ENCODE measurements at places on chromosomes 1 and 21.

DNA sequence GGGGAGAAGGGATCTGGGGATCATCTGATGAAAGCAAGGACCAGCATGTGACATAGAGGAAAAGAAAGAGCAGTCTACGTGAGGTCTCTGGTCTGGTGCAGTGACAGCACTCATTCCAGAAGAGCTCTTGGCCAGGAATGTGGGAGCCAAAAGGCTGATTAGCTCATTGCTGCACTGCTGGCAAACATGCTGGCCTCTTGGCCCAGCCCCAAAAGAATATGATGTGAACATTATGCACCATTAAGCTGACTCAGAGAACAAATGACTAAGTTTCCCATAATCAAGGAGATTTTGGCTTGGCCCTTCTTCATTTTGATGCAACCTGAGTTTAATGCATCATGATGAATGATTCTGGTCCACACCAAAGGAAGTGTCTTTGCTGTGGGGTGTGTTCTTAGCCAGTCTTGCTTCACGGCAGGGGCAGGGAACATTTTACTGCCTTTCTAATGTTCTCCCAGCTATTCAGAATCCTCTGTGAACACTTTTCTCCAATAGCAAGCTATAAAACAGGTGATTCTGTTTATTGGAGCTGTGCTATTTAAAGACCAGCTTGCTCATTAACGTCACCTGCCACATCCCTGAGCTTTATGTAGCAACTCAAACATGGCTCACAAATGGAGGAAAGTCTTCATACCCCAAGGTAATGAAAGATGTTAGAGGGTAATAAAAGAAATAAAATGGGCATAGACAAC is 55.1 kb downstream of the PCBP3 start:
- DNase-seq, result no peak

GRCh38 chr1:158113759-158114127 is 67.0 kb upstream of the CD1D start:
- DNase-seq, result no peak

GRCh38 chr1:80607064-80607463 is 1193.7 kb upstream of the ADGRL2 start:
- no peak for DNase-seq

DNA sequence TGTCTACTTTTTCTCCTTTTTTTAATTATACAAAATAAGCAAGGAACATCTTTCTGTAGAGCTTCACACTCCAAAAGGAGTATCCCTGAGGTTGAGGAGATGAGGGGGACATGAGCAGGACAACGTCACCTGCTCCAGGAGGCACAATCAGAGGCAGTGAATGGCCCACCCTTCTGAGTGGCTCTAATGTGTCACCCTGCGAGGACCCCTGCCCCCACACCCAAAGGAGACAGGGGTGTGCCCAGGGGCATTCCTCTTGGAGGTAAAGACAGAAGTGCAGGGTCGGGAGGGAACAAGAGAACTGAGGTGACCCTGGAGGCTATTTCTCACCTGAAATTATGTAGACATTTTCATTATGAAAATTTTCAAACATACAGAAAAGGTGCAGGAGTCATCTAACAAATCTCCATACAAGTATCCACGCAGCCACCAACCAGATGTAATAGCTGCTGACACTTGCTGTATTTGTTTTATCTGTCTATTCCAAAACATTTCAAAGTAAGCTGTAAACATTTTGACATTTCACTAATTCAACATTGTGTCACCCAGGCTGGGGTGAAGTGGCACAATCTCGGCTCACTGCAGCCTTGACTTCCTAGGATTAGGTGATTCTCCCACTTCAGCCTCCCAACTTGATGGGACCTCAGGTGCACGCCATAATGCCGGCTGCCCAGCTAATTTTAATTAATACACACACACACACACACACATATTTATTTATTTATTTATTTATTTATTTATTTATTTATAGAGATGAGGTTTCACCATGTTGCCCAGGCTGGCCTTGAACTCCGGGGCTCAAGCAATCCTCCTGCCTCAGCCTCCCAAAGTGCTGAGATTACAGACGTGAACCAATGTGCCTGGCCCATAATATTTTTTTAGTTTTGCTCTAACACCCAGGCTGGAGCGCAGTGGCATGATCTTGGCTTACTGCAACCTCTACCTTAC is 70.7 kb downstream of the RUNX3 start:
- no peak for DNase-seq

DNA sequence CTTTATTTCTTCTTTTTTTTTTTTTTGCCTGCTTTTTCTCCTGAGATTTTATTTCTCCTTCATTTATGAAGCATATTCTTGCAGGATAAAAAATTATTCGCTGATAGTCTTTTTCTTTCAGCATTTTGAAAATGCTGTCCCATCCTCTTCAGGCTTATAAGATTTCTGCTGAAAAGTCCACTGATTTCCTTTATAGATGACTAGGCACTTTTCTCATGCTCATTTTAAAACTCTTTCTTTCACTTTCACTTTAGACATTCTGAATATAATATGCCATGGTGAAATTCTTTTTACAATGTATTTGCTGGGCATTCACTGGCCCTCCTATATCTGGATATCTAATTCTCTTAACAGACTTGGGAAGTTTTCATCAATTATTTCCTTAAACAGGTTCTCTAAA is 25.5 kb upstream of the GTF2B start:
- no peak for DNase-seq

DNA sequence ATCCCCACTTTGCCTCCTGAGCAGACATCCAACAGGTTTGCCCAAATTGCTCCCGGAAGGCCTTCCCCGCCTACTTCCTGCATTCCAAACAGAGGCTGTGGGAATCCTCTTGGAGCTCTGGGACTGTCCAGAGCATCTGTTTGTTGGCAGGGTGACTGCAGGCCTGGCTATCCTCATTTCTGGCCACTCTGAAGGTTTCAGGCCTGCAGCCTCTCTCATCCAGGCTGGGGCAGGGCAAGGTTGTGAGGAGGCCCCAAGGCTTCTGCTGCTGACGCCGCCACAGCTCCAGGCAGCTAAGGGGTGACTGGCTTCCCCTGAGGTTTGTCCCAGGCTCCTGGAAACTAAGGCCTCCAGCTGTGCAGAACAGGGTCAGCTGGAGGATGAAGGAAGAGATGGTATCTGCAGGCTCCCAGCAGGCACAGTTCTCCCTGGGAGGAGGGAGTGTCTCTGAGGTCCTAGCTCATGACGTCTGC is 11.3 kb downstream of the CDK18 start:
- DNase-seq, result no peak

DNA sequence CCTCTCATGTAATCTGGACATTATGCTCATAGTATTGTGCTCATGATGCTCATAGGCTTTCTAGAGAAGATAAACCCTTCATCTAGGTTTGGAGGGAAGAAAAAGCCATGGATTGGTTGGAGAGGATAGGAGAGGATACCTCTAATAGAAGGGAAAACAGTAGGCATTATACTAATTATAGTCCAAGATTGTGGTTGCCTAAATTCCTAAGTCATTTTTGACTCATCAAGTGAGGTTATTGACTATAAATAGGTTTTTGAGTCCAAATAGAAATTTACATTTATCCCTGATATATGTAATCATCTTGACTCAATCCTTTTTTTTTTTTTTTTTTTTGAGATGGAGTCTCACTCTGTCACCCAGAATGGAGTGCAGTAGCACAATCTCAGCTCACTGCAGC is 5.0 kb downstream of the SYT11 start:
- DNase-seq, result no peak

DNA sequence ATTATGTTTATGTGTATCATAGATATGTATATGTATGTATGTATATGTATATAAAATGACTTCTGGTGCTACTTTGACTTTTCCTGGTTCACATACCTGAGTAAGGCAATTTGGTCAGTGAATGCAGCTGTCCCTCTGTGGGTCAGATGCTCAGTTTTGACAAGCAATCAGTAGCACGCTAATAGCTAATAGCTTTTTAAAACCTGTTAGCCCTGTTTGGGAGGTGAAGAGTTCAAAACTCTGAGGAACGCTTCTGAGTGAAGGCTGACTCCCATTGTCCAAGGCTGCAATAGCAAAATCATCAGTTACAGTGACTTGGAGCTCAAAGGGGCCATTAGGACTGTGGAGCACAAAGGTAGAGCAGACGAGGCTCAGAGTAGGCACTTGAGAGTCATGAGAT is 67.2 kb downstream of the MARK1 start:
- DNase-seq, result no peak

DNA sequence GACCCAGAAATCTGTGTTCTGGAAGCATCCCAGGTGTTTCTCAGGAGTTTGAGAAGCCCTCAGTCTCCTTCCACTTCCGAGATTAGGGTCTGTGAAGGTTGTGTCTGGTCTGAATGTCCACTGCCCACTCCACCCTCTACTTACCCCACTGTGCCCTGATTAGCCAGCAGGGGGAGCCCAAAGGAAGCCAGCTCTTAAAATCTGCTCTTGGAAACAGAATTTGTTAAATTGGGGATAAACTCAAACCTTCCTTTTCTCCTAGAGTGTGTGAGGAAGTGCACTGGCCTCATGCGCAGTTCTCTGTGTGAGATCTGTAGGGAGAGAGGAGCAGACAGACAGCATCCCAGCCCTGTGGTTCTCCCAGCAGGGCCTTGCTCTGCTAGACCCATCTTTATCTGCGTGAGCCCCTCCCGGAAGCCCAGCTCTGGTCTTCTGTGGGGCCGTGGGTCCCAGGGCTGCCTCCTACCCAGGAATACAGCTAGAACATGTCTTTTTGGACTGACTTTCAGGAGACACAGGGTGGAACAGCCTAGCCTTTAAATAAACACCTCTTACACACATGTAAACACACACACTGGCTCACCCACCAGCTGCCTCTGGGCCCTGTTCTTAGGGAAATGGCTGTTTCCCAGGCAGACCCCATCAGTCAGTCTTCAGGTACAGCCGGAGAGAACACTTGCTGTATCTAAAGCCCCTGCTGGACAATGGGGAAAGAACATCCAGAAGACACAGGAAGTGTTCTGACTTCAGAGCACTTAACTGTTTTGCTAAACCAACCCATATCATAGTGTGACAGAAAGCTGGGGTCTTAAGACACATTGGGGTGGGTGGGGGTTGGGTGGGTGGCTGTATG is 52.2 kb downstream of the SMYD2 start:
- peak; percentile 68 for DNase-seq

DNA sequence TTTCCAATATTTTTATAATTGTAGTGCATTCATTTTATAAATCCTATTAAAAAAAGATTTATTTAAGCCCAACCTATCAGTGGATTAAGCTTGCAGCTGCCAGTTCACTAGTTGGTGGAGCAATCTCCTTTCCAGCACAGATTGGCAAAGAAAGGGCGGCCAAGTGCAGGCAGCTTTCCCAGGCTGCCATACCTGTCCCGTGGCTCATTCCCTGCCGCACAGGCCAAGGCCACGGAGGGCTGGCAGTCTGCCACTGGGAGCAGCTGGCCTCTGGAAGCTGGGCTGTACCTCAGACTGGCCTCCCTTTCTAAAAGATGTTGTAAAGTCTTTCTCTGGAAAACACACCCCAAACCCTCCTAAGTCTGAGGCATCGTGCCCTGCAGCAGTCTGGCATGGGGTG is 74.2 kb downstream of the SIM2 start:
- DNase-seq, result no peak

DNA sequence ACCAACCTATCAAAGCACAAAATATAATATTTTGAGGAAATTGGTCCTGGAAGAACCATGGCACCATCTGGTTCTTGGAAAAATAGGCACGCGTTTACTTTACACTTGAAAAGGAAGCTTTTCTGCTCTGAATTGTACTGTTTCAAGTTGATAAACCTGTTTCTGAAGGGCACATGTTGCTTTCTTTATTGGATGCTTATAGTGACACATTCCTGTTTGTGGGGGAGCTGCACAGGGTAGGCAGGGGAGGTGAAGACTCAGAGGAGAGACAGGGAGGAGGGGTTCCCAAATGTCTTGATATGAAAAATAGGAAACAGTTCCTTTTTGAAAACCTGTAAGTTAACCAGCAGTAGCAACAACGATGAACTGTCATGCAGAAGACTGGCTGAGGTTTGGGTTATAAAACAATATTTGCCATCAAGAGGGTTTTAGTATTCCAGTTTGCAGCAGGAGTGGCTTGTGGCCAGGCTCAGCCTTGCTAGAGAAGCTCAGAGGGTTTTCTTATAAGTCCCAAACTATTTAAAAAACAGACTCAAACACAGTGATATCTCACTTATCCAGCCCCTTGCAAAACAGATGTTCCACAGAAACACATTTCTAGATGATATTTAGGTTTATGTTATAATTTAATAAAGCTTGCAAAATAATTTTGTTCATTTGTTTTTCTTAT is 127.0 kb upstream of the MROH9 start:
- no peak for DNase-seq

DNA sequence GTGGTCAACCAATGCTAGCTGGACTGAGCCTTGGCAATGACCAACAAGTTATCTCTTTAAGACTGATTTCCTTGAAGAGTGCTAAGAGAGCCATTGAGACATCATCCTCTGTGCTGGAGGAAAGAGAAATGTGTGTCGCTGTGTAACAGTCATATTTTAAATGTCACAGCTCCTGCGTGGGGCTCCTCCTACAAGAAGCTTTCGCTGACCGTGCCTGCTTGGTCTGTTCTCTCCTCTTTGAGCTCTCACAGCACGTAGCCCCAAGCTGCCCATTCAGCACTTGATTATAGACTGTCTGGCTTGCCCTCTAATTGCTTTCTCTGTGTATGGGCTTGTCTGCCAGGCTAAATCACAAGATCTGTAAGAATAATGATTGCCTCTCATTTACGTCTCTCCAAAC is 221.3 kb downstream of the FOXD2 start:
- peak; percentile 39 for DNase-seq

DNA sequence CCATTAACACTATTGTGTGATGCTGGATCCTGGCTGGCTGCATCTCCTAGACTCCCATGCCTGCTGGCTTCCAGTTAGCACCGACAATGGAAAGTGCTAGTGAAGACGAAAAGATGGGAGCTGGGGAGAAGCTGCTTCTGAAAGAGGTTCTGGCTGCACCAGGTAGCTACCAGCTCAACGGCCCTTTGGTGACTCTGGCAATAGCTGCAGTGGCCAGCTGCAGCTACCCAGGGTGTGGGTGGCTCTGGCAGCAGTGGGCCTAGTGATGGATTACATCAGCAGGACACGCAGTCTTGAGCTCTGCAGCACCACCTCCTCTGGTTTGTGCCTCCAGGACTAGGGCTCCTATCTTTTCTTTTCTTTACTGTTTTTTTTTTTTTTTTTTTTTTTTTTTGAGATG is 662.6 kb downstream of the MATN1 start:
- no peak for DNase-seq

DNA sequence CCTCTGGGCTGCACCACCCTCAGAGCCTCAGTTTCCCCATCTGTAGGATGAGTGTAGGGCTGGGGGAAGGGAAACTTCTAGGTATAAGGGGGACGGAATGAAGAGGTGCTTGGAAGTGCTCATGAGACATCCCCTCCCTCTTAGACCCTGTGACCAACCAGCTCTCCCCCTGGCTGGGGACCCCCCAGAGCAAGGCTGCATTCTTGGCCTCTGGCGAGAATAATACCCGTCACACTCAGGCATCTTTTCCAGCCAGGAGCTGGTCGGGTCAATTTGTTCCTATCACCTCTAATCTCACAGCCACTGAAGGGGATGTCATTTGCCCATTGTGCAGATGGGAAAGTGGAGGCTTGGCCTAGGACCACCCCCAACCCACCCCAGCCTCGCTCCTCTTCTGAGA is 443.0 kb downstream of the PTPRU start:
- no peak for DNase-seq

DNA sequence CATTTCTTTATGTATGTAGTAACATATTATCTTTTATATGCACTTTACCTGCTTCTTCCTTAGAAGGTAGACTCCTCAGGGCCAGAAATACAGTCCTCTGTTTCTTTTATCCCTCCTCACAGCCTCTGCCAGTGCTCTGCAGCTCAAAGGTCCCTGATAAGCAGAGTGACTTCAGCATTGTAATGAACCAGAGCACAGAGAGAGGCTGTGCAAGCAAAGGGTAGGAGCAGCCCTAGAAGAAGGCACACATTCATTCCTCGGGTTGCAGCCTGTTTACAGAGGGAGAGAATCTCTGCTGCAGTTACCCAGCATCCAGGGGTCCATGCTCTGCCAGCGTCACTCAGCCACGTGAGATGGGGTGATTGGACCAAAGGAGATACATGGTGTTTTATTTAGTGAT is 101.1 kb downstream of the RHOU start:
- no peak for DNase-seq
